ENCODE measurements at places on chromosomes 3 and 15.

GRCh38 chr3:179969525-179969924 lies 67.2 kb downstream of the PEX5L start:
- DNase-seq: no peak

DNA sequence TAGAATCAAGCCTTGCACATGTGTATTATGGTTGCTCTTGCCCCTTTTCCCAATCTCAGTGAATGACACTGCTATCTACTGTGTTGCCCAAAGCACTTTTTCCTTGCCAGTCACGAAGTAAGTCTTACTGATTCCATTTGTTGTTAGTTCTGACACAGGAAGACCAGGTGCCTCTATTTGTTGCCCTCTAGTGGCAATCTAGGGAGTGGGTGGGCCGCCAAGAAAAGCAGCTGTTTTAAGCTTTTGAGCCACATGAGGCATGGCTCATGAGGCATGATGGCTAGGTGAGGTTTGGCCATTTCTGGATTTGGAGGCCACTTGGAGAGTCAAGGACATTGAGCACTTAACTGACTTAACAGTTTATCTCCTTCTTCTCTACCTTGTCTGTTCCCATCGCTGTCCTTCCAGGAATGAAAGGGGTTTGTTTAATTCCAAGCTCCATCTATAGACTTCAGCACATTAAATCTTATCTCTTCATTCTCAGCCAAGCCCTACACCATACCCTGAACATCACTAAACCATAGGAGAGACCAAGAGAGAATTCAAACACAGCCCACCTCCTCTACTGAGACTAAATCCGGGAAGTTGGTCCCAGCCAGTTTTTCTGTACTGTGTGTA lies 103.1 kb downstream of the HCN4 start:
- peak; percentile 19 for DNase-seq

DNA sequence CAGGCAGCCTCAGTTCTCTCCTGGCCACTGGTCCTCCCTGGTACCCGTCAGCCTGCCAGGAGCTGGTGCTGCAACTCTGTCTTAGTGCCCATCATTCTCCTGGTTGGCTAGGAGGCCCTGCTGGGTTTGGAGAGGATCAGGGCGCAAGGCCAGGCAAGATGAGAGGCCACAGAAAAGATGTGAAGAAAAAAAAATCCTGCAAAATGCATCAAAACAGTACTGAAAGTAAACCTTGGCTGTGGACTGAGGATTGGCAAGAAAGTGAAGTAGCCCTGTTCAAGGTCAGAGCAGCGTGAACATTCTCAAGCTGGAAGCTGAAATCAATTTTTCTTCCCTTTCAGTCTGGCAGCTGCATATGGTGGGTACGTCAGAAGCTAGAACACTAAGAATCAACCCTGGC lies 74.2 kb downstream of the GTF2E1 start:
- DNase-seq: no peak

GRCh38 chr3:4493941-4494894 lies 1.1 kb downstream of the ITPR1 start:
- DNase-seq: no peak

GRCh38 chr3:64501298-64501906 lies 186.4 kb downstream of the ADAMTS9 start:
- no peak for DNase-seq

DNA sequence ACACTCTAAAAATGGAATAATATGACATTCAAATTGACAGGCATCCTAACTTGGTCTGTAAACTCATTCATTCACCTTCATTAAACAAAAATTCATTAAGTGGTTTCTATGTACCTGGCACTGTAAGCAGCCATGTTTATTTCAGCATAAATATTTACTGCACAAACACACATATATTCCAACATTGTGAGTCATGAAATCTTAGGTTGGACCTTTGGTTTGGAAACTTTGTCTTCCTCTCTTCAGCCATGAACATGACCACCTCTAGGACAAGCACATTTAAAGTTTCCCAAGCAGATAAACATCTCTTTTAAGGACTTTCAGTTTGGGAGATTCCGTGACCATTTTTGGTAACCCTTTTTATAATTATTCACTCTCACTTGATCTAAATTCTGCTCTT lies 131.8 kb downstream of the TPRG1 start:
- DNase-seq: no peak

DNA sequence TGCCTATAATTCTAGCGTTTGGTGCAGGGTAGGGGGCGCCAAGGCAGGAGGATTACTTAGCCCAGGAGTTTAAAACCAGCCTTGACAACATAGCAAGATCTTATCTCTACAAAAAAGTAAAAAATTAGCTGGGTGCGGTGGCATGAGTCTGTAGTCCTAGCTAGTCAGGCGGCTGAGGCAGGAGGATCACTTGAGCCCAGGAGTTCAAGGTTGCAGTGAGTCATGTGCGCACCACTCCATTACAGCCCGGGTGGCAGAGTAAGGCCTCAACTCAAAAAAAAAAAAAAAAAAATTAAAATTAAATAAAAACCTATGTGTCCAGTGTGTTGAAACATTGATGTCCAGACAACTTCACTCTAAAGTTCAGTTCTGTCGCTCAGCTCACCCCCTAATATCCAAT lies 78.2 kb upstream of the SOX2 start:
- DNase-seq: no peak

DNA sequence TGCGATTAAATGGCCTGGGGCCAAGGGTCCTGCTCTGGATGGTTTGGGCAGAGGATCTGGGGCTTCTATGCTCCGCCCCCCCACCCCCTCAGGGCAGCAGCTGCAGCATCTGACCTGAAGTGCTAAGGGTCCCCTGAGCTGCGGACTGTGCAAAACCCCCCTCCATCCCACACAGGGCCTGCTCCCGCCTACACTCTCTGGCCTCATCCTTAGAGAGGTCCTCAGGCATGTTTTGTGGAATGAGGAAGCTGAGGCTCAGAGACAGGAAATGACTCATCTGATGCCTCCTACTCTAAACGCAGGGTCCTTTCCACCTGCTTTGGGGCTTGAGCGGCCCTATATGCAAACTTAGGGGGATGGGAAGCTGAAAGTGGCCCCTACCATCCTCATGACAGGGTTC lies 59.5 kb upstream of the CTSH start:
- no peak for DNase-seq

DNA sequence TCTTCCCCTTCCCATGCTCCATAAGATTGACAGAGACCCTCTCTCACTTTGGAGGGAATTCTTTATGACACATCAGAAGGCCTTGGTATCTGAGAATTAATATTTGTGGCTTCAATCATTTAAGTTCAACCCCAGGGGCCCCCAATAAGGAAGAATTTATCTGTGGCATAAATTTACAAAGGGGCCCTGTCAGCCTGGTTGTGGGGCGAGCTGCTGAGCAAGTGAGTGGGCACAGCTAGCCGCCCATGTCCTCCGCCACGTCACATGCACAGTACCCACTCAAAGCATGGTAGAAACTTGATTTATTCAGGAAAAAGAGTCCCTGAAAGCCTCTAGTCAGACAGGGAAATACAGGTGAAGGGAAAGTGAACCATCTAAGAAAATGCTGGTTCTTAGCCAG lies 13.3 kb downstream of the PLXNB1 start:
- no peak for DNase-seq

DNA sequence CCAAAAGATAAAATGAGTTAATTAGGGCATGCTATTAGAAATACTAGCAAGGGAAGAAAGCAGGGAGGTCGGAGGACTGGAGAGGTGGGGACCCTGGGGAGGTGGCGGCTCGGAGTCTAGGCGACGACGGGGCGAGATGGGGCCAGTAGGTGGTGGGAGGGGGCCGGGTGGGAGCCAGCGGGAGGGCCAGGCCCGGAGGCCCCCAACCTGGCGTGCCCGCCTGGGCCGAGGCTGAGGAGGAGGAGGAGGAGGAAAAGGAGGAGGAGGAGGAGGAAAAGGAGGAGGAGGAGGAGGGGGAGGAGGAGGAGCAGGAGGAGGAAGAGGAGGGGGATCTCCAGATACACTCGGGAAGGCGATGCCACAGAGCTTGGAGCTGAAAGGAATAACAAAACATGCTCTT lies 426.2 kb downstream of the NR2F2 start:
- DNase-seq: no peak

GRCh38 chr3:179942553-179943075 lies 94.1 kb downstream of the PEX5L start:
- DNase-seq: no peak

DNA sequence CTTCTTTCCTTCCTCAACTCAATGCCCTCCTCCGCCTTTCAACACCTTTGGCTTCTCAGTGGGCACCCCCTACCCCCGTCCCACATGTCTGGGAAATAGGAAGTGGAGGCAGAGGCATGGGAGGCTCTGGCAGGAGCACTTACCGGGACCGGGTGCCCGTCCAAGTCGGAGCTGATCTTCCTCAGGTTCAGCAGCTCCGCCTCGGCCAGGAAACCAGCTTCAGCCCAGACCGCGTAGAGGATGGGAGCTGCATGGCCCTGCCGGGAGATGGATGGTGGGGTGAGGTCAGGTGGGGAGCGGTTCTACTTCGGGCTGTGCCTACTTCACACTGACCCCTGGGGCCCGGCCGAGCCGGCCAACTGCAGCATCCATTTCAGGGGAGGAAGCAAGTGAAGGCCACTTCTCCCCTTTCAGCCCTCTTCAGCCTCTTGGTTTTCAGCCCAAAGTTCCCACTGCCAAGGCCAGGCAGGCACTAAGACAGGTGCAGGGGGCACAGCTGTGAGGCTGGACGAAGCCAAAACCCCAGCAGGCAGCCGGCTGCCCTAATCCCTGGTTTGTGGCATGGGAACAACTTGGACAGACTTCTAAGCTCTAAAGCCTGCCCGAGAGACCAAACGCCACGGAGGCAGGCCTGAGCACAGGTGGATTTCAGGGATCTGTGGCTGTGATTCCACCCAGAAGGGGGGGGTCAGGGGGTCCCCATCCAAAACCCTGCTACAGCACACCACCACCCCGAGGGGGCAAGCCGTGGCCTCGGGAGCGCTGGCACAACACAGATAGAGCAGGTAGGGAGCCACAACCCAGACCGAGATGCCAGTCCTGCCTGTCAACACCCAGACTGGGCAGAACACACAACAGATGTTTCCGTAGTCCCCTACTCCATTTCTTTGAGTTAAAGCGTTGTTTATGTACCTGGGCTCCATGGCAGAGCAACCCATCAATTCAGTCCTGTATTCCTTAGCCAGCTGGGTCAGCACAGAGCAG lies 14.5 kb downstream of the TKT start:
- no peak for DNase-seq

DNA sequence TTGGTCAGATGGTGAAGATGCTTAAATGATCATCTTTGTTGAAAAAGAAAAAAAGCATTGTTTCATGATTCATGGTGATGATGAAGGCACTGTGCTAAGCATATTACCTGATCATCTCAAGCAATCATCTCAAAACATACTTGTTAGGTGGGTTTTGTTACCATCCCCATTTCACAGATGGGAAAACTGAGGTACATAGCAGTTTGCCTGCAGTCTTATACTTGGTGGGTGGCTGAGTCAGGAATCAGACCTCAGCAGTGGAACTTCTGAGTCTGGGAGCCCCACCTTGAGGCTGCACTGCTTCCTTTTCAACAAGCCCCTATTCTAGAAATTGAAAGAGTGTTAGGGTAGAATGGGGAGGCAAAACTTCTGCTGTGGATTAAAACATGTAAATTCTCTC lies 341.1 kb downstream of the THSD4 start:
- no peak for DNase-seq

DNA sequence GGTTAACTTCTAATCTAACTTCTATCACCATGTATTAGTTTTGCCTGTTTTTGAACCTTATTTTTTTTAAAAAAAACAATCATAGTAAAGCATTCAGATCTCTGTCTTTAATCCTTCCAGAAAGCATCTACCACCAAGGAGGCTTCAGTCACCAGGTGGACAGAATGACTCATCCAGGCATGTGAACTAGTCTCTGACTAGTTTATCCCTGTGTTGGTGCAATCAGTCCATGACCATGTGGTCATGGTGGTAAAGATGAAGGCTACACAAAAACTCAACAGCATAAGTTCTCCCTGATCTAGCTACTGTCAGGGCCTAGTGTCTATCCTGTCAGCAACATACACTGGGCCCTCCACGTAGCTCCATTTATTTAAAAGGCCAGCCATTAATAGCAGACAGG lies 750.6 kb downstream of the AGBL1 start:
- no peak for DNase-seq

DNA sequence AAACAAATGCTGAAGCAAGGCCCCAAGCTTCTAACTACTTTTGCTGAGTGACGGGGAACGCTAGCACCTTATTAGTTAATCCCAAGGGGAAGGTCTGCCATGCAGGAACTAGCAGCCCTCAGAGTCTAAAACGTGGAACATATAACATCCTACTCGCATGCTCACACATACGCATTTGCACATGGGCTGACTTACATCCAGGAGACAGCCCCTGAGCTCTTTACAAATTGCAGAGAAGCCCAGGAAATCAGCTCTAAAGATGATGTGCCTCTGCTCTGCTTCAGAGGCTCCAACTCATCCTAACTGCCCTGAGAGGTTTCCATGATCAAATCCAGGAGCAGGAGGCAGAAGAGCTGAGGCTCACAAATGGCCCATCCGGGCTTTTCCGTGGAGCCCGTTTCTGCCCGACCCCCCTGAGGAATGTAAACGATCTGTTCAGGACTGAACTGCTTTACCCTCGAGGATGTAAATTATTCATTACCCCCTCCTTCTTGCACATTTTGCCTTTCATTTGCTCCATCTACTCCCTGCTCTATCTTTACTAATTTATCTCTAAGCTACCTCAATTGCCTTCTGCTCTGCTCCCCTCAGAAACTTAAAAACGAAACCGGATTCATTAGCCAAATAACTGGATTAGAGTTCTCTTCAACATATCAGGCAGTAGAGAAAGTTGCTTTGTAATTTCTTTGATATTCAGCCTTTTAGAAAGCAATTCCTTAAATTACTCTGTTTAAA lies 141.9 kb upstream of the CCDC54 start:
- no peak for DNase-seq

DNA sequence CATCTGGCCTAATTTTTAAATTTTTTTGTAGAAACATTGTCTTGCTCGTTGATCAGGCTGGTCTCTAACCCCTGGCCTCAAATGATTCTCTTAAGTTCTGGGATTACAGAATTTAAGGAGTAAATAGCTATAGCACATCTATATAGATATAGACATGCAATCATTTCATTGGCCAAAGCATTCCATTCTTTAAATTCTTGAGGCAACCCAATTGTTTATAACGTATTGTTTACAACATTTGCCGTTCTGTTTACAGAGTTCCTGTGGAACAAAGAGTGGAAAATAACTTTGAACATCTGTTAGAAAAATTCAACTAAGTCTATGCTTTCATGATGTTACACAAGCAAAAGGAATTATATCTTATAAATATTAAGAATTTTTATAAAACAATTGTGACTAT lies 205.2 kb upstream of the ROBO2 start:
- no peak for DNase-seq

DNA sequence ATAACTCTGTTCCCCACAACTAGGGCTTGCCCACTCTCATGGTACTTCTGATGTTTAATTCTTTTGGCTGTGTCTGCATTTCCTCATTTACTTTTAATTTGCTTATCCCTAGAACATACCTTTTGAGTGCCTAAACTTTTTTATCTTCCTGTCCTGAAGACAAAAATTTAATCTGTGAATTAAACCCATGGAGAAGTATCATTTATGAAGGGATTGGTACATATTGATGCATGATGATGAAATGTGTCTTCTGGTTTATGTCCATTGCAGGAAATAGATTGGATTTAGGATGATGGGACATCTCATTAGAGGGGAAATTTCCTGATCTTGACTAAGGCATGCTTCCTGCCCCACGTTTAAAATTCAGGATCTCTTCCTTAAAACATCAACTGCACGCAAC lies 109.5 kb downstream of the PGPEP1L start:
- no peak for DNase-seq

GRCh38 chr3:16801698-16802097 lies 83.1 kb upstream of the PLCL2 start:
- no peak for DNase-seq

- no peak for DNase-seq
These were observed 143.3 kb upstream of the GMNC start for GRCh38 chr3:191005790-191006189.

Measured in stimulated activated CD8-positive, alpha-beta memory T cell treated with anti-CD3 and anti-CD28 coated beads, Interleukin-15, amount 100 ng/mL, for 1 hour (primary cell).